ENCODE measurements at places on chromosomes 1 and 21.

GRCh38 chr1:57229998-57230397 is 193.9 kb downstream of the DAB1 start:
- DNase-seq: no peak

DNA sequence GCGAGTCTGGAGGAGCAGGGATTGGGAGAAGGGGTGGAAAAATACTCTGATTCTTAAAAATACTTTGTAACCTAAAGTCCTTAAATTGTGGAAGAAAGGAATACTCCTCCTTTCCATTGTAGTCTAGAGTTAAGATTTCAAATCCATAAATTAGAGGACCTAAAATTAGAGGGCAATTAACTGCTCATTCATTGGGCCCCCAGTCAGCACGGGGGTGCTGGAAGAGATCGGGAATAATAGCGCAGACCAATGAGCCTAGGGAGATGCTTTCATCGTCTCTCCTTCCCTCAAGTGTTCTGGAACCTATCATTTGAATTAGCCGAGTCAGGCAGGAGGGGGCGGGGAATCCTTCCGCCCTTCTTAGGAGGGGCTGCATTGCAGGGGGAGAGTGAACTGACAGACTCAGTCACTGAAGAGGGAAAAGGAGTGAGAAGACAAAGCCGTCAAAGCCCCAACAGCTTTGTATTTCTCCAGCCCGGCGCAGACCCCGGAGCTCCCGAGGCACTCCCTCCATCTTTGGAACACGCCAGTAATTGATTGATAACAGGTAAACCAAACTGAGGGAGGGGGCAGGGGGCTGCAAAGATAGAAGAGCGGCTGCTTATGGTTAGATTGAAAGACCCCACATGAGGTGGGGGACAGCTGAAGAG is at the start of gene MLLT11:
Gene MLLT11, plus strand, starts transcription at position 391 of the 650 bp plus-strand sequence. CDS start 6,828 bp downstream, outside the sequence.
- DNase-seq: no peak

DNA sequence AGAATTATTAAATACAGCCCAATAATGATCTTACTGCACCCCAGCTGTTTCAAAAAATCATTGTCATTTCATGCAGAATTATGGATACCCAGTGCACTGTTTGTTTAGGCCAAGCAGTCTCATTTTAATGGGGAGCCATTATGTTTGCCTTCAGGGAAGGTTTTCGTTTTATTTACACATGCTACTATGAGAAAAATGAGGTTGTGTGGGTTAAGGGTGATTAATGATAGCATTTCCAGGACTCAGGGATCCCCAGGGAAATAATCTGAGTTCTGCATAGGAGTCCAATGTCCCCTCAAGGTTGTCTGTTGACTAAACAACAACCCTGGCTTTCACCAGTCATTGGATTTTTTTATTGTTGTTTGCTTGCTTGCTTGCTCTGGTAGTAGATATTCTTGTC is 71.0 kb upstream of the ZP4 start:
- DNase-seq: no peak

DNA sequence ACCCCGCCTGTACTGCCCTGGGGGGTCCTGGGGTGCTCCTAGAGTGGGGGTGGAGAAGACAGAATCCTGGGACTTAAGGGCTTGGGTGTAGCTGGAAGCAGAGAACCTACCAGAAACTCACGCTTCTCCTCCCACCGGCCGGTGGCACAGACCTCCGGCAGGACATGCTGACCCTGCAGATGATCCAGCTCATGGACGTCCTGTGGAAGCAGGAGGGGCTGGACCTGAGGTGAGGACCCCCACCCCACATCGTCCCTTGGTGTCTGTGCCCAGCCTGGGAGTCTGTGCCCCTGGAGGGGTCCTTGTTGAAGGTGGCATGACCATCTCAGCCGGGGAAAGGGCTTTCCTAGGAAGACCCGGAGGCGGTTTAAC is 70.8 kb downstream of the PIK3CD start:
- no peak for DNase-seq

DNA sequence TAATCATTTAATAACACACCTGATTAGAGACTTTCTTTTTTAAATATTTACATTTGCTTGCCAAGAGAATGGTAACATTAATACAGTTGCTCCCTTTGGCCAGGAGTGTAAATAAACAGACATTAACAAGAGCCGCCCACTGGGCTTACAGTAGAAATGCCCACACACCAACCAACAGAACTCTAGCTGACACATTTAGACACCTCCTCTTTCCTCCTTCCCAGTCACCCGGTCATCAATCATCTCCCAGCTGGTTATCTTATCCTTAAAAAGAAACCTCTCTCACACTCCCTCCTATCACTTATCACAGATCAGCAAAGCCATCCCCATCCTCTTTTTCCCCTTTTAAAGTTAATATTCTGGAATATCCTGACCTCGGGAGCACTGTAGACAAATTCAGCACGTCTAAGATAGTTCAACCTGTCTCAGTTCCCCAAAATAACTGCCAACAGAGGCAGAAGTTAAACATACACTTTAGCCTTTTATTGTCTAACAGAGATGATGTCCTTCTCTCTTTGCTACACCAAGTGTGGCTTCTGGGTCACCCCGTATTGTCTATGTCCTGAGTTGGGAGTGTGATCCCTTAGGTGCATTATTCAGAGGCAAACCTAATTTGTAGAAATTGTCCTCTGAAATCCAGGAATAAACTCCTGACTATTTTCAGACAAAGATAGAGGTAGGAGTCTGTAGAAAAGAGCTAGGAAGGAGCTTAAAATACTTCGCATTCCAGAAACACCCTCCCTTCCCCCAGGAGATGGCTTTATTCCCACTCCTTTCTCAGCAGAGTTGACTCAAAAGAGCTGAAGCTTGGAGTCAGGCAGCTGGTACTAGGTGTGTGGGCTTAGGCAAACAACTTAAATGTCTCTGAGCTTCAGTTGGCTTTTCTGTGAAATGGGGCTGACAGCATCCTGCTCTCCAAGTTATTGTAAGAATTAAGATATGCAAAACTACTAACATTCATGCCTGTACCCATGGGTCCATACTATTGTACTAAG is 8.8 kb downstream of the MYCL start:
- no peak for DNase-seq

DNA sequence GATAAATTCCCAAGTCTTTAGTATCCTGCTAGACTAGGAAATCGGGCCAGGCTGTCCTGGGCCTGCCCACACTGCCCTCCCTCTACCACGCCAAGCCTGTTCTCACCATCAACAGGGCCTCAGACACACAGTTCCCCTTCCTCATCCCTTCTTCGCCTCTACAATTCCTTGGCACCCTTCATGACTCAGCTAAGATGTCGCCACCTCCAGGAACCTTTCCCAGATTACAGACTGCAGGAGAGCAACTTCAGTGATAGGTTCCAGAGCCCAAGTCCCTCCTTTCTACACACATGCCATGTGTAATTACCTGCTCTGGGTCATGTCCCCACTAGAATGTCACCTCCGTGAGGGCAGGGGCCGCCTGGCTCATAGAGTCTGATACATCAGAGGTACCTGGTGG is 3.3 kb downstream of the RIMS3 start:
- DNase-seq: no peak

GRCh38 chr1:85607126-85607920 is 26.8 kb downstream of the CCN1 start:
- no peak for DNase-seq

DNA sequence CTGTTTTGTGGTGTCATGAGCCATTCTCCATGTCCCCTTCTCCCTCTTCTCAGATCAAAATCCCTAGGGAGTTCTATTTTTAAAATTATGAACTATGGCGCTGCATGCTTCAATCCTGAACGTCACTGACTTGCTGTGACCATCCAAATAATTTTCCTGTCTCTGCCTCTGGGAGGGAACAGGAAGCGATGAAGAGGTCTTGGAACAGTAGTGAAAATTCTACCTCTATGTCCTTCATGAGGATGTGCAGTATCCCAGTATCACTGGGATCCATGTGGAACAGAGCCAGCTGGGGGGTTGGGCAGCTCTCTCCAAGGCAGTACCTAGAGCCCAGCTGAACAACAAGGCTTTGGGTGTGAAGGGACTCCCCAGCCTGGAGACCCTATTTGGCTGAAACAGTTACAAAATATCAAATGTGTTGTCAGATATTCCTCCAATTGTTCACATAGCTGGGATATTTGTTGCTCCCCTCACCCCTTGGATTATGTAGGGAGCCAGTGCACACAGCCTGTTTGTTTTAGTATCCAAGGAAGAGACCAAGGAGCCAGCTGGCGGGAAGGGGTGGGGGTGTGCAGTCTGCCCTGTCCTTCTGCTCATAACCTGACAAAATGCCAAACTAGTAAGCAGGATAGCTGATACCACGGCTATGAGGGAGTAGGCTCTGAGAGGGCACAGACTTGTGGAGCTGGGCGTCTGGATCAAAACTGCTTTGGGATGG is 7.6 kb downstream of the DCLRE1B start:
- DNase-seq: no peak

DNA sequence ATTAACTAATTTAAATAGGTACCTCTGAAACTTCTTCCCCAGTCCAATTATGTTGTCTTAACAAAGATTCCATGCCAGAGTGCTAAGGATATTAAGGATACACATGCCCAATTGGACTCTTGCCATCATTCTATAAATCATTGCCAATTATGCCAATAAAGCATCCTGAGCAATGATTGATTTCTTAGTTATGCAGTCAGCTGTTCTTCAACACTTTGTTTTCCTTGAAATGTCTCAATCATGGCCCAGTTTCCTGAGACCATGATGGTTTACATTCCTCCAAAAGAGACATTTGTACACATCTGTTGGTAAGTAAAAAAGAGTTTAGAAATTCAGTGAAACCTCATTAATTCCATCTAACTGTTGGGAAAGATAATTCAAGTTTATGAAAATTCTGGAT is 180.4 kb upstream of the PKN2 start:
- no peak for DNase-seq

DNA sequence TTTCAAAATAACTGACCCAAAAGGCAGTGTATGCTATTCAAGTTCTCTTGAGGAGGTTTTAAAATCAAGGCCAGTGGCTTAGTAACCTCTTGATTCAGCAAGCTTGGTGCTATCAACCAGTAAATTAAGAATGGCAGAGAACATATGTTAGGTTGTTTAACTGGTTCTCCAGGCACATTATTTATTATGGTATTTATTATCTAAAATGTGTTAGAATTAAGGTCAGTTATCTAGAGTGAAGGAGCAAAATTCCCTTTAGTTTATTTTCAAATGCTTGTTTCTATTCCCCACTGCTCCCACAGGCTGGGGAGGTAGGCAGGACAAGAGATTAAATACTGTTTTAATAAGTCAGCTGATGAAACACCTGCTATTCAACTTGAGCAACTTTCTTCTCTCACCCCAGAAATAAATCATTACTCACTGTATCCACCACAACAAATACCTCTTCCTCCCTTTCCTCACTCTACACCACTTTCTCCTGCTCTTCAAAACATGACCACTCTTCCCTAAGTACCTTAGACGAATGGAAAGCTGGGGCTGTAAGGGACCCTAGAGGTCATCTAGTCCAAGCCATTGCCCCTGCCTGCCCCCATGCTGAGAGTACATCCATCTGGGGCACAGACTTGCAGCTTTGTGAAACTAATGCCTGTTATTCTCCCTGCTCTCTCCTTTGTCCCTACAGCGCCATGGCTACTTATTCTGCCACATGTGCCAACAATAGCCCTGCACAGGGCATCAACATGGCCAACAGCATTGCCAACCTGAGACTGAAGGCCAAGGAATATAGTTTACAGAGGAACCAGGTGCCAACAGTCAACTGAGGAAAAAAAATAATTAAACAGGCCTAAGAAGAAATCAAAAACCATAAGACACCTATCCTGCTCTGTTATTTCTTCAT is 71.7 kb downstream of the PRRX1 start:
- no peak for DNase-seq

DNA sequence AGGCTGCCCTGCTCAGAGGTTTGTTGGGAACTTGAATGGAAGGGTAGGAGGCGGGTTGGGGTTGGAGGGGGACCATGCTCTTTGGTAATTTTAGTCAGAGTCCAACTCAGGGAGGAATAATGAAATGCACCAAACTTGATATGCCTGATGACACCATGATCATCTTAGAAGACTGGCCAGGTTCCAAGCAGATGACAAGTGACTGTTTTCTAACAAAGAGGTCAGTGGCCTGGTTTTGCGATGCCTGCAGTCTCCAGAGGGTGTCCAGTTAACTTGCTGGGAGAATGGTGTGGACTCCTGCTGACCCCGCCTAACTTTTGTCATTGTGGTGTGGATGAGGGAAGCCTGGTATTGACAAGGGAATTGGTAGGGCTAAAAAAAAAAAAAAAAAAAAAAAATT is 12.4 kb downstream of the VANGL1 start:
- no peak for DNase-seq

- DNase-seq: no peak
Observed at GRCh38 chr1:96281491-96281890, 440.1 kb upstream of the PTBP2 start.

- no peak for DNase-seq
Observed at GRCh38 chr1:166272155-166272554, 105.4 kb upstream of the FAM78B start.

DNA sequence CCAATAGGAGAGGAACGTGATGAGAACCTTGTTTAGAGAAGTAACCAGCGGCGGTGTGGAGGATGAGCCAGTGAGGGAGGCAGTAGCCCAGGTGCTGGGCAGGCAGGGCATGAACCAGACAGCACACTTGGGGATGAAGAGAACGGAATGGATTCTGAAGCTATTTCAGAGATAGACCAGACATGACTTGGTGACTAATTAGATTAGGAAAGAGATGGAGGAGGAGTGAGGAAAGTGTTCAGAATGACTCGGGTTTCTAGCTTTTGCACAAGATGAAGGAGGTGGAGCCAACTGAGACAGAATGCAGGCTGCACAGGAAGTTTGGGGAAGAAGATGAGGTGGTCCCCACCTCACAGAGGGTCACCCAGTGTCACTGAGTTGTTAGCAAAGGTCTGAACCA is 5.1 kb downstream of the PEF1 start:
- DNase-seq: no peak

- no peak for DNase-seq
Observed at GRCh38 chr1:7121622-7121988, 336.4 kb downstream of the CAMTA1 start.

GRCh38 chr1:156198831-156199349 is 5.0 kb downstream of the SLC25A44 start:
- DNase-seq: no peak
